Hepatic stellate cell (primary cell): ENCODE measurements at places on chromosomes 2 and 18.

GRCh38 chr2:27306573-27307286, 1.5 kb downstream of the UCN start:
- DNase-seq = no peak

DNA sequence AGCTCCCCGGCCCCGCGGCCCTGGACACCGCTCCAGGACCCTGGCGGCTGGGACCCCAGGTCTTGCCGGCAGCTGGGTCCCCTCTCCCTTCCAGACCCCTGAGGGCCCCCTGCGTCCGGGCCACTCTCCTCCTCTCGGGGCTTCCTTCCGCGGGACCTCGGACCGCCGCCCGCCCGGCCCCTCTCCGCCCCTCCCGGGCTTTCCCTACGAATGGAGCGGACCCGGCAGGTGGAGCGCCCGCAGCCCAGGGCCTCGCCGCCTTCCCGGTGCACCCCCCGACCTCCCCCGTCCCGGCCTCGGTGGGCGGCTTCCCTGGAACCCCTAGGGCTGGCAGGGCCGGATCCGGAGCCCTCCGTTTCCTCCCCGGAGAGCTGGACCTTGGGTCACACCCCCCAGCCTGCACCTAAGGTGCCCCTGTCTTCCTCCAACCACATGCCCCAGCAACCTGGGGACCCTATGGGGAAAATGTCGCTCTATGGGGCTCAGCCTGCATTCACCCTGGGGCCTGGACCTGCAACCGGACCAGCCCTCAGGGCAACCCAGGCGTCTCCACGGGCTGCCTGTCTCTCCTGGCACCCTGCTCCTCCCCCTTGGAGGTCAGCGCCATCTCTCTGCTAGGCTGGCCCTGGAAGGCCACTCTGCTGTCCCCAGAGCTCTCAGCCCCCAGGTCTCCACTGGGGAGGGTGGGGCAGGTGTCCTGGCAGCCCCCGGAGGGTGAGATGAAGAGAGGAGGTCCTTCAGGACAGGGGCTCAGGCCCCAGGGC, 730 bp downstream of the B3GNT7 start:
- no peak for DNase-seq

- no peak for DNase-seq
These were observed 142.0 kb downstream of the RTP5 start for GRCh38 chr2:242011516-242011915.

DNA sequence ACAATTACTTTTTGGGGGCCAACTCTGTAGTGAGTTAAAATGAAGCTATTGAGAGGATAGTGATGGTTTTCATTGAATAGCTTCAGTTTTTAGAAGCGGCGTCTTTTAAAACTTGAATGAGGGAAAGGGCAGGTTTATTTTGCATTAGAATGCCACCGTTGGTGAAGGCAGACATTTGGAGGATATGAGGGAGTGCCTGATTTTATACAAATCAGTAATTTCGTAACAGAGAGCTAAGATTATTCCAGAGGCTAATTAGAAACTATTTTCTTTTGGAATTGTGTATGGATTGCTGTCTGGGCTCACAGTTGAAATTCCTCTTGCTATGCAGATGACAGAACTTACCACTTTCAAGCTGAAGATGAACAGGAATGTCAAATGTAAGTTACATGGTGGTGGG, 67.6 kb downstream of the ITGB1BP1 start:
- DNase-seq = no peak

GRCh38 chr2:201888426-201888800, 82.1 kb downstream of the CDK15 start:
- DNase-seq = no peak
